Stimulated activated CD8-positive, alpha-beta memory T cell treated with anti-CD3 and anti-CD28 coated beads, Interleukin-7, amount 100 ng/mL, for 1 hour (primary cell): ENCODE measurements at places on chromosomes 7 and 10.

GRCh38 chr10:50210876-50211275, 40.4 kb downstream of the ASAH2 start:
- DNase-seq, result no peak

- no peak for DNase-seq
Observed at GRCh38 chr7:19915596-19915995, 142.2 kb upstream of the TMEM196 start.

GRCh38 chr7:90251304-90251635, 6.3 kb downstream of the CFAP69 start:
- DNase-seq, result no peak

DNA sequence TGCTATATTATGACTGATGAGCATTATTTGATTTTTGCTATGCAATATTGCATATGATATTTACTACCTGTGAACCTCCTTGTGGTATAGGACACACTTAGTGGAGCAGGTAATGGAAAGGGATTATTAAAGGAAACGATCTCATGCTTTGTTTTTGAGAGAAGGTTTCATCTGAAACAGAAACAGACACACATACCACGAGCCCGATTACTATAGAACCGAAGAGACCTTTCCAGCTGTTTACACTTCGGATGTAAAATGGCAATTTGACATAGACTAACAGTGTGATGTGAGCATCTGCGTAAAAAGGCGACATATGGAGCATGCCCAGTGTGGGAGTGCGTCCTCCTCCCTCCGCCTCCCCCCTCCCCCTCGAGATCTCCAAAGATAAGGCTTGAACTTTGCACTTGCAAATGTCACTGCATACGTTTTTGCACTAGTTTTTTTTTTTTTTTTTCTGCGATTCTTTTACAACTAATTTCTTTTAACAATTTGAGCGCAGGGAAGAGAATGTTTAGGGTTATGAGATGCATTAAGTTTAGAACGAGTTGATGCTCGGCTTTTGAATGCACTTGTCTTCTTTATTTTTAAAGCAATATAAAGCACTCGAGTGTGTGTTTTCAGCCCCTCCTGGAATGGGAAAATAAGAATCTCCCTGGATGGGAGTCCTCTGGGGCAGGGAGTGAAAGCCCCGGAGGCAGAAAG, 251.0 kb downstream of the NSUN6 start:
- DNase-seq, result no peak

- no peak for DNase-seq
Observed at GRCh38 chr10:113309791-113310190, 243.1 kb upstream of the HABP2 start.

DNA sequence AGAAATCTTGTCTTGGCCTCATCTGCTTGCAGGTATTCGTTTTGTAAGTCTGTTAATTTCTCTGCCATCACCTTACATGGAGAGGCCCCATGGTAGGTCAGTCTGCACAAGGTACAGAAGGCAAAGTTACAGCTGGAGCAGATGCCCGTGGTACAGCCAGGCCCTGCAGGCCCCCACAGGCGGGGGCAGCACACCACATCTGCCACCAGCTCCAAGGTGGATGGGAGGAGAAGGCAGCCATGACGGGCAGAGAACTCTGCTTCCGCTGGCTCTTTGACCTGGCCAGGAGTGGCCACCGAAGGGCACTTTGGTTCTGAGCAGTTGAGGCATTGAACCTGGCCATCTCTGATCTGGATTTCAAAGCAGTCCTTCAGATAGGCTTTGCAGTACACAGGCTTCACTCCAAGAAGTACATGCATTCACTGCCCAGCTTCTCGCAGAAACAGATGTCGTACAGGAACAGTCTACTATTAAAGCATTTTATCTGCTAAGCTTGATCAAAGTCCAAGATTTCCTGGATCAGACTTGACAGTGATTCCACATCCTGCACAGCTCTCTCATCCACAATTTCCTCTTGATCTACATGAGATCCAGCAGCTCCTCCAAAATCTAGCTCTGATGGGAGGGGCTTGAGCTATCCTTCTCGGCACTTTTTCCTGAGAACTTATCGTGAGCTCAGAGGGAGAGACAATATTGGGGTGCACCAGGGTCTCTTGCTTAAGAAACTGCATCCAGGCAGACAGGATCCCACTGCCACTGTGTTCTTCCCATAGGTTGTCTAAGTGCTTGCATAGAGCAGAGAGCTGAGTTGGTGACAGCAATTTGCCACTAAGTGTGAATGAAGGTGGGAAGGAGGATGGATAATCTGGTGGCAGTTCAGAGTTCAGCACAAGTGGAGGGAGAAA, 120.7 kb downstream of the TRRAP start:
- no peak for DNase-seq

DNA sequence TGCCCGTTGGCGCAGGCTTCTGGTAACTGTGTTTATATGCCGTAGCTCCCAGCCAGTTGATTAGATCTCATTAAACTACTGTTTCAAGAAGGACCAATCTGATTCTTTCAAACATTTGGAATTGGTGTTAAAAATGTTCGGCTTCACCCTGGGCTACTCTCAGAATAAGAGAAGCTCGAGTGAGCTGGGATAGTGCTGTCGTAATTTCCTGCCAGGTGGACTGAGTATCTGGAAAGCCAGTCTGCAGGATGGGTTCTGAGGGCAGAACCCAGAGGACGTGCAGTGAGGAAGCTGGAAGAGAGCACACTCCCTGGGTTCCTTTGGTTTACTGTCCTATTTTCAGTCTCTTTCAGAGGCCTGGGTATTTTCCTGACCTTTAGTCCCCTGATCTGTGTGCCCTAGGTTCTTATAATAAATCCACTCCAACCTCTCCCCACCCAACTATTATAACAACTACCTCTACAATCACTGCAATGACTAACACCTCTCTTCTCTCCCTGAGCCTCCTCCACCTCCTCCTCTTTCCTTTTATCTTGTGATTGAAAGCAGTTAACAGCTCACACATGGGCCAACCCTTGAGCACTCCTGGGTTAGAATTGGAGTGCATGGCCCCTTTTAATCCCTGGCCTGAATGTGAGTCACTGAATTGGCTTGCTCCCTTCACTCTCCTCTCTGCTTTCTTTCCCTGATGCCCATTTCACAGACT, 63.0 kb downstream of the AOAH start:
- no peak for DNase-seq

GRCh38 chr7:92714767-92715166, 121.6 kb downstream of the CDK6 start:
- no peak for DNase-seq

DNA sequence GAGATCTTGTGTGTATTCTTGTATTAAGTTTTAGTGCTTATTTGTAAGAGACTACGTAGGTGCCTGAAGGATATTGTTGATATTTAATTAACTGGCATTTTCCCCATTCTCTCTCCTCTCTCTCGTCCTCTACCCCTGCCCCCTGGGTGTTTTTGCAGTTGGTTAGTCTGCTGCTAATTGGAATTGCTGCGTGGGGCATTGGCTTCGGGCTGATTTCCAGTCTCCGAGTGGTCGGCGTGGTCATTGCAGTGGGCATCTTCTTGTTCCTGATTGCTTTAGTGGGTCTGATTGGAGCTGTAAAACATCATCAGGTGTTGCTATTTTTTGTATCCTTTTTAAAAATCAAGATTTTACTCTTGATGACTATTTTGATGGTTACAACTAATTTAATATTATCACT, 22.5 kb downstream of the TSPAN13 start:
- no peak for DNase-seq

DNA sequence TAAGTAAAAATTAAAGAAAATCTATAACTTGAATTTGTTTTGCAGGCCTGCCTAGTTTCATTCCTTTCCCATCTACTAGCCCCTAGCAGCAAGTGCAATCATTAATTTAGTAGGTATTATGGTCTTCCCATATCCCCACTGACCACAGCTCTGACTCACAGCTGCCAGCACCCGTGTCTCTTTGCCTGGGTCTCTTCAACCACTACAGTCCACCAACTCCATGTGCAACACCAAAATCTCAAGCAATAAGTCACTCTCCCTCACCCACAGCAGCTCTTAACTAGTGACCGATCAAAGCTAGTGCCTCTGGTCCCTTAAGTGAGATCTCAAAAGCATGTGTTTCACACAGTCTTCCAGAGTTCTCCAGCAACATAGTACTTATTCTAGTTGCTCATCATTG, 26.0 kb upstream of the THSD7A start:
- no peak for DNase-seq

DNA sequence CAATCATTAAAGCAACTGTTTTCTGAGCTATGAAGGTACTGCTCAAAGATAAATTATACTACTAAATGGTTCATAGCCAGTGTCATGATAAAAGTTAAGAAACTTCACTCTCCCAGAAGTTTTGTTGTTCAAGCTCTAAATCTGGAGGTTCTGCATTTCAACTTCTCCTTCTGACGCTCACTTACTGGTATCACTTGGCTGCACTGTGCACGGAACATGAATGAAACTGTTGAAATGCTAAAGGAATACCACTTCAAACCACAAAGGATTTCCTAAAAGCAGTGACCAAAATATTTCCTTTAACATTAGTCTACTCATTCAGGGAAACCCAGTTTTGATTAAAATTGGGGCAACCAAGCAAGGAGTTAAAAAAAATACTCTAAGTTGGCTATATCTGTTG, 93.6 kb downstream of the UBE2H start:
- DNase-seq, result no peak

GRCh38 chr10:90167174-90168064, 466.0 kb downstream of the KIF20B start:
- DNase-seq, result no peak

DNA sequence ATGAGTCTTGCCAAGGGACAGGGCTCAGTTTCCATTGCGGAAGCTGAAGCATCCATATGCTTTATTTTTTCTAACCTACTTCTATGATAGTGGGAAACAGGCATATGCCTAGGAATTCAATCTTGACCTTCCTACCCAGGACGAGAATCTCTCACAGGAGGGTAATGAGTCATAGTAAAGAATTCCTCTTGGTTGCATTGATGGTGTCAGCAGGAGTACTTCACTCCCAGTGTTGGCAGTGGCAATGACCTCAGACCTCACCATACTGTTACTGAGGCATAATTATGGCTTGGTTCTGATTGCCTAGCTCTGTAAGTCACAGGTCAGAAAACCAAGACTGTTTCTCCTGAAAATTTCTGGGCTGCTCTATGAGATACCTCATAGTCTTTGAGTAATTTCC, 552.9 kb downstream of the ARL4A start:
- DNase-seq, result no peak

- no peak for DNase-seq
Observed at GRCh38 chr10:52755297-52756062, 17.1 kb downstream of the MBL2 start.

DNA sequence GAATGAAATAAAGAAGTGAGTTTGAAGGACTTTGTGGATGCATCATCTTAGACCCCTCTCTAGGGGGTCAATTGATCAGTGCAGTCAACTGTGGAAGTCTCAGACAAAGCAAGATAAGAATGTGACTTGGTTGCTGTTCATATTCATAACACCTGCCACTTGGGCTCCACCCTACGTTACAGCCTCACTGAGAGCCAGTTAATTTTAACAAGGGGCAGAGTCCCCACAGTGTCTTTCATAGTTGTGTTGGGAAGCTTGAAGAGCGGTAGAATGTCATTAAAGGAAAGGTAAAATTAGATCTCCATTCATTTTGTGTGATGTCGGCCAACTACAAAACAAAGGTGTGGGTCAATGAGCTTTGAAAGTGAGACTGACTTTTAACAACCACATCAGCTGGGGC, 442.1 kb upstream of the C7orf33 start:
- no peak for DNase-seq

DNA sequence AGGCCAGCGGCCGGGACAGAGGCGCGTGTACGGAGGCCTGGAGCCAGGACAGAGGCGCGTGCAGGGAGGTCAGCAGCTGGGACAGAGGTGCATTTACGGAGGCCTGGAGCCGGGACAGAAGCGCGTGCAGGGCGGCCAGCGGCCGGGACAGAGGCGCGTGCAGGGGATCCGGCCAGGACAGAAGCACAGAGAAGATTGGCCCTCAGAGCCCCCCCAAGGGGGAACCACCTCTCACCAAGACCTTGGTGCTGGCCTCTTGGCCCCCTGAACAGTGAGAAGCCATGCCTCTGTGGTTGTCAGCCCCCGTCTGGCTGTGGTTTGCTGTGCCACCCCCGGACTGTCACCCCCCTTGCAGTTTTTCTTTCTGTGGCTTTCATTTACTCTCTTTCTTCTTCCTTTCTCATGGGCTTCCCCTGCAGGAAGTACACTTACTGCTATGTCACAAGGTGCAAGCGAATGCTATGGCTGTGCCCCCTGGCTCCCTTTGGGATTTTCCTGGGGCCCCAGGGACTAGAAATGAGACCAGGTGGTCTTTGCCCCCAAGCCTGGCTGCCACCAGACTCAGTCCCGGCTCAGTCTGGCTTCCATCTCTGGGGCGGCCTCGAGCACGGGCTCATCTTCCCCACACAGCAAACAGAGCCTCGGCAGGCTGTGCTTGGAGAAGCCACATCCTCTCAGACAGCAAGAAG, 41.1 kb downstream of the INSIG1 start:
- DNase-seq, result no peak

GRCh38 chr10:119306514-119306951, 99.2 kb downstream of the GRK5 start:
- DNase-seq, result peak; percentile 41

DNA sequence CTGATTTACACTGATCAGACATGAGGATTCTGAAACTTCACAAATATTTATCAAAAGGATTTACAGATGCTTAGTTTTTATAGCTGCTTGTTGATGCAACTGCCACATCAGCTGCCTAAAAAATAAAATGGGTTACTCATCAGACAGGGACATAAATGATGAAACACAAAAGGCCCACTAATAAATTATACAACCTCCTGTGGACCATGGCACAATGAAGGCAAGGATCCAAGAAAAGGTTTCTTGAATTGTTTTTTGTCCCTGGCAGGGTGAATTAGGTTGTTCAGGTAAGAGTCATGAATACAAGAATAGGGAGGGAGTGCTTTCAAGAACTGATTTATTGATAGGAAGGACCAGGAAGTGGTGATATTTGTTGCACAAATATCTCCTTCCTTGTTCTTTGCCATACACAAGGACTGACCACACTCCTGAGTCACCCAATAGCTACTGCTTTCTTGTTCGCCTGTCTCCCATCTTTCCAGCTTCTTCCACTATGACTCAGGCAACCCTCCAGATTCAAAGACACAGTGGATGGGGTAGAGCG, 234.5 kb downstream of the AHR start:
- no peak for DNase-seq

GRCh38 chr7:74104702-74105101, 21.1 kb downstream of the LIMK1 start:
- DNase-seq, result no peak

GRCh38 chr10:17228091-17229015, at the start of gene VIM:
Gene VIM (plus strand): TSS chr10:17228241. CDS start chr10:17229423, 1,182 bp downstream.
- peak; percentile 78 for DNase-seq

DNA sequence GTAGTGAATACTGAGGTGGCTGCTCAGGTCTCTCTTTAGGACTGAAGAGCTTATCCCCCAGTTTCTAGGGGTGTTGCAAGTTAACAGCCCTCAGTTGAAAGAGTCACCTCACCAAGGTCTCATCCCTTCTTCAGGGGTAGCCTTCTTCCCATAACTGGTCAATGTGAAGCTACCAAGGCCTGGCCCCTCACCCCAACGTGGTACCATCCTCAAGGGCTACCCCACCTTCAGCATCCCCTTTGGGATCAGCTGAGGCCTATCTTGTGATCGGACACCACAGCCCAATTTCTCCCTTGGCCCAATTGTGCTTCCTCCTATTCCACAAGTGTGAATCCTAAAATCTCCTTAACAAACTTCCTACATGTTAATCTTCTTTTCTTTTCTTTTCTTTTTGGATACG, 289.5 kb upstream of the MKLN1 start:
- no peak for DNase-seq
